Stimulated activated CD8-positive, alpha-beta memory T cell treated with anti-CD3 and anti-CD28 coated beads, Interleukin-4, amount 100 ng/mL, for 4 hours (primary cell): ENCODE measurements at places on chromosomes 2 and 18.

DNA sequence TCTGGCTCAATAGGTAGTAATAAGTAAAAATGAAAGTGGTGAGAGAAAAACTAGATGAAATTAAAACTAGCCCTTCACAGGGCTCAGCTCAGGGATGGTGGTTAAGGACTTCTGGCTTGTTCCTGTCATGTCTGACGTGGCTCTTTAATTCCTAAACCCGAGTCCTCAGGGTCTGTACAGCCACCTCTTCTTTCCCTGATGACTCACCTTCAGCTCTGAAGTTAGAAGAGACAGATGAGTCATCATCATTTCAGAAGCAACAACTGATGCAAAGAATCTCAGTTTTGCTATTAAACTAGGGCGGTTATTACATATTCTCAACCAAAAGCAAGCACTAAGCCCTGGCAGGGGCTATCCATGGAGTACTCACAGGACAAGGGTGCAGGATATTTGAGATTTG lies 24.0 kb upstream of the ITGB6 start:
- DNase-seq, result no peak

GRCh38 chr2:96891591-96892333 lies 21.9 kb upstream of the SEMA4C start:
- no peak for DNase-seq

- DNase-seq, result no peak
Measured at GRCh38 chr18:49510393-49511115, 23.5 kb upstream of the C18orf32 start.

DNA sequence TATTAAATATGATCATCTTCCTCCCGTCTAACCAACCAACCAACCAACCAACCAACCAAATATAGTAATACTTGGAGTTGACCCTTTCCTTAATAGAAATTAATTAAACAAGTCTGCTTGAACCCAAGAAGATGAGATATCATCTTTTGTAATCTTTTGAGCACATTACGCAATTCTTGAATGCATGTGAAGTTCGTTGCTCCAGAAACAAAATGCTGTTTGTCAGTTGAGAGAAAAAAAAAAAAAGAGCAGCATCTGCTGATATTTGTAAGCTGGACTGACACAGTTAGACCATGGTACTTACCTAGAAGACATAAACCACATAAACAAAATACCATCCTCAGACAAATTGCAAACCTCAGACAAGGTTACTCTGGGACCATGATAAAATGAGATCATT lies 9.2 kb upstream of the SERPINB2 start:
- no peak for DNase-seq

GRCh38 chr2:47067788-47068407 lies 87.2 kb downstream of the STPG4 start:
- no peak for DNase-seq
